ENCODE measurements at places on chromosomes 16 and 17. TPM values are rescaled to one million over a fixed set of nuclear protein-coding genes. Genes with fewer than 3 reads are reported as not detected.

DNA sequence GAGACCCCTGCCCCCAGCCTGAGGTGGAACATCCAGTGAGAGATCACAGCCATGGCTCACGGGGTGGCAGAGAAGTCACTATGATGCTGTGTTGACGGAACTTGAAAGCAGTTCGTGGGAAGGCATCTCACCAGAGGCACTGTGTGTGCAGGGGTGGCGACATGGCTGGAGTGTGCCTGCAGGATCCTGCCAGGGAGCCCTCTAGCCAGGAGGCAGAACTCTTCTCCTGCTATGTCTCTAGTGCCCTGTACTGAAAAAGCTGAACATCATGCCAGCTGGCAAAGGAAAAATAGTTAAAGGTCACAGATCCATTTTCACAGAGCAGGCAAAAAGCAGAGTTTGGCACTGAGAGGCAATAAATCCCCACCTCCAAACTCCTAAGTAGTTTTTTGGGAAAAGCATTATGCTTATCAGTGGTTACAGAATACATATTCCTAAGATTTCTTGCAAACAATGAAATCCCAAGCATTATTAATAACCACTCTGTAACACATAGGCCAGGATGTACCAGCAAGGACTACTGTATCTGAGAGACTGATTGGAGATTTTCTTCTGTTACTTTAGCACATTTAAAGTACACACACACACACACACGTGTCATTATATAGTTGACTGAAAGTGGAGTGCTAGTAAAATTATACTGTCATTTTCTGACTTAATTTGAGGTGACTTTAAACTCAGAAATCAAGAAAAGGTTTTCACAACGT is 36.8 kb downstream of the TNRC6C start:
- no peak for DNase-seq

DNA sequence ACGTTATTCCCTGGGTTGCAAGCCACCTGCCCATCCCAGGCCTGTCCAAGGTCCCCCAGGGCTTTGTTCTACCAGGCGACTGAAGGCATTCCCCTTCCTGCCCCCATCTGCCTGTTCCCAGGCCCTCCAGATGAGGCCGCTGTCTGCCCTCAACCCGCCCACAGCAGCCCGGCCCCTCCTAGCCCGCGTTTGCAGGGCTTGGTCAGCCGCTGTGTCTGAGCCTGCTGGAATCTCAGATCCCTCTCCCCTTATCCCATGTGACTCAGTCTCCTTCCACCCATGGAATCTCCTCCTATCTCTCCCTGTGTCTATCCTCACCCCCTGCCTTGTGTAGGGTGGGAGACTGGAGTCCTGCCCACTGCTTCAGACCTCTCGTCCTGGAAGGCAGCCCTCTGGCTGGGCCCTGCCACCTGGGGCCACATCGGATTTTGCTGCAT is 186.0 kb upstream of the TNRC6C start:
- no peak for DNase-seq

DNA sequence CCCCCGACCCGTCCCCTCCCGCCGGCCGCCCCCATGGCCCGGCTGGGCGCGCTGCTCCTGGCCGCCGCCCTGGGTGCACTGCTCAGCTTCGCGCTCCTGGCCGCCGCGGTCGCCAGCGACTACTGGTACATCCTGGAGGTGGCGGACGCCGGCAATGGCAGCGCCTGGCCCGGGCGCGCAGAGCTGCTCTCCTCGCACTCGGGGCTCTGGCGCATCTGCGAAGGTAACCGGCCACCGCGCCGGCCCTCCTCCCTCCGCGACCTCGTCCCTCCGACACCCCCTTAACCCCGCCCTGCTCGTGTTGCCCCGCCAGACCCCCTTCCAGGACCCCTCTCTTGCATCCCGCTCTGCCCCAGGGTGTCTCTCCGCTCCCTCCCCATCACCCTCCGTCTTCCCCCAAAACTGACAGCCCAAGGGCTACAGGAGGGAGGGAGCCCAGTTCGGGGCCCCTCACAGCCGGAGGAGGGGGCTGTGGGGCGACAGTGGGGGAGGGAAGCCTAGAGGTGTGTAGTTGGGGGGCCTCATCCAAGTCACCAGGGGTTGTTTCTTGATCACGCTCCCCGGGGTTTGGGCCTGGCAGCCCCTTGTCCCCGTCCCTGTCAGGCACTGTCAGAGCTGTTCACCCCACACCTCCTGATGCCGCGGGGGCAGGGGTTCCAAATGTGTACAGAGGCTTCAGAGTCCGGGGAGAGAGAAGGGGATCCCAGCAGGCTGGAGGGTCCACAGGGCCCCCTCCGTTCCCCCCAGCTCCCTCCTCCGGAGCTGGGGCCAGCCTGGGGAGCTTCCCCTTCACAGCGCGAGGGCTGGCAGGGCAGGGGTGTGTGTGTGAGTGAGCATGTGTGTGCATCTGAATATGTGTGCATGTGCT is 794 bp downstream of the TMEM235 start:
- no peak for DNase-seq

DNA sequence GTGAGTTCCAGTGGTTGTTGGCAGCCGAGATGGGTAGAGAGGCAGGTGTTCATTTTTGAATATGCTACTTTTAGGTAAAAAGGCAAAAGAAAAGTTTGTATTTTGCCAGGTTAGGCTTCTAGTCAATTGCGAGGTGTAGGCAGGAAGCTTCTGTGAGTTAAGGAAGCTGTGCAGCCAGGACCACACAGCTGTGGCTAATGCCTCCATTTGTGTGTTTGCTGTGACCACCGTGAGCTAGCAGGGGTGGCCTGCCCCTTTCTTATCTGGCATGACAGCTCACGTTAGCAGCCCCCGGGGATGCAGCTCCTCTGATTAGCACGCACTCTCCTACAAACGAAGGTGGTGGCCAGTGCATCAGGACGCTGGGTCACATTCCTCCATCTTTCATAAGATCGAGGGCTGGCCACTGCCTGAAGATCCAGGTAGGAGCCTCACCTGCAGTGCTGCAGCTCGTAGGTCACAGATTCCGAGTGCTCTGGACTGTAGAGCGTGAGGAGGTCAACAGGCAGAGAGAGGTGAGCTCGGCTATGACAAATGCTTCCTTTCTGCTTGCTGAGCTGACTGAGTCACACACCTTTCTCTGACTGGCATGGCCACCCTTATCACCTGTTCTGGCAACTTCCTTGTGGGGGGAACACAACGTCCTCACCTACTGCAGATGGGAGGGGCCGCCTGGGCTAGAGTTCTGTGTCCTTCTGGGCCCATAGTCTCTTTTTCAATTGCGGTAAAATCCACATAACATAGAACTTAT is 244.4 kb downstream of the HS3ST3B1 start:
- DNase-seq = no peak

DNA sequence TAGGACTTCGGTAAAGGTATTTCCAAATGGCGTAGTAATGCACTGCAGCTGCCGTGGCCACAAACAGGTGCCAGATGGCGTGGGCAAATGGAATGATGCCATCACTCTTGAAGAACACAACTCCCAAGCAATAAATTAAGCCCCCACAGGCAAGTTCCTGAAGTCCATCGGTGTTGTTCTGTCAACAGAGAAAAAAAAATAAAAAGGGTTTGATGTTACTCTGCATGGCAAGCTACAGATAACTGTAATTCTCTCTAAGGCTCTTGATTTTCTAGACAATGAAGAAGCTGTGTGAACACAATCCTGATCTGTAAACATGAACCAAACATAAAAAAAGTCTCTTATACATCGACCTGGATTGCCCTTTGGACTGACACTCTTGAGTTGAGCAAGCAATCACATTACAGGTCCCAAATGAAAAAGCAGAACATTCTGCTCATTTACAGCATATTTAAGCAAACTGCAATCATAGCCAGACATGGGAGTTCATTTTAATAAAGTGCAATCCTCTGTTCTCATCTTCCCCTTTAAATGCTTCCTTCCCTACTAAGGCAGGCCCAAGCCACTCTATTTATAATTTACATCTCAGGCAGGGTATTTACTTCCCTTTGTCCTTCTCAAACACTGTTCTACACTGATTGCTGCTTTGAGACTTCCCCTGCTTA is 27.1 kb downstream of the MMD start:
- DNase-seq = no peak

- no peak for DNase-seq
These were observed 8.7 kb downstream of the ATXN1L start for GRCh38 chr16:71854369-71854948.

GRCh38 chr17:47288531-47289116 is 35.0 kb downstream of the ITGB3 start:
- no peak for DNase-seq

PRR29 gene
- total RNA-seq = 1.1 TPM

NIP7 gene
- total RNA-seq = 25.7 TPM

DLG4 gene
- 2.8 TPM for total RNA-seq

MMP2 gene
- total RNA-seq = 0.51 TPM

Measured in Caki2 (cell line).